Activated CD8-positive, alpha-beta memory T cell treated with anti-CD3 and anti-CD28 coated beads, Interleukin-2, amount 10 ng/mL, durations not matched to agents 7 days and 5 days (primary cell): ENCODE measurements at places on chromosomes 5 and 9.

DNA sequence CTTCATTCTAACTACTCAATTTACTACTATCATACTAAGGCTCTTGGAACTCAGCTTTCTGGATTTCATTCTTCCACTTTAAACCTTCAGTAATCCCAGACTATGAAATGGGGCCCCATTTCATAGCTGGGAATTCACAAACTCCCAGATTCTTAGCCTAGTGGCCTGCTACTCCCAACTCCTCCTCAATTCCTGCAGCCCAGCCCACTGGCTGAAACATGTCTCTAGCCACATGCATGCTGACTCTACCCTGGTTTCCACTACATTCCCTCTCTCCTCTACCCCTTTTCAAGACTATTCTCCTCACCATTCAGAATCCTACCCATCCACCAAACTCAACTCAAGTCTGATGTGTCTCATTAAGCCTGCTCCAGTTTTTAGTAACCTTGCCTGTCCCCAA, 370.6 kb downstream of the BNC2 start:
- no peak for DNase-seq

DNA sequence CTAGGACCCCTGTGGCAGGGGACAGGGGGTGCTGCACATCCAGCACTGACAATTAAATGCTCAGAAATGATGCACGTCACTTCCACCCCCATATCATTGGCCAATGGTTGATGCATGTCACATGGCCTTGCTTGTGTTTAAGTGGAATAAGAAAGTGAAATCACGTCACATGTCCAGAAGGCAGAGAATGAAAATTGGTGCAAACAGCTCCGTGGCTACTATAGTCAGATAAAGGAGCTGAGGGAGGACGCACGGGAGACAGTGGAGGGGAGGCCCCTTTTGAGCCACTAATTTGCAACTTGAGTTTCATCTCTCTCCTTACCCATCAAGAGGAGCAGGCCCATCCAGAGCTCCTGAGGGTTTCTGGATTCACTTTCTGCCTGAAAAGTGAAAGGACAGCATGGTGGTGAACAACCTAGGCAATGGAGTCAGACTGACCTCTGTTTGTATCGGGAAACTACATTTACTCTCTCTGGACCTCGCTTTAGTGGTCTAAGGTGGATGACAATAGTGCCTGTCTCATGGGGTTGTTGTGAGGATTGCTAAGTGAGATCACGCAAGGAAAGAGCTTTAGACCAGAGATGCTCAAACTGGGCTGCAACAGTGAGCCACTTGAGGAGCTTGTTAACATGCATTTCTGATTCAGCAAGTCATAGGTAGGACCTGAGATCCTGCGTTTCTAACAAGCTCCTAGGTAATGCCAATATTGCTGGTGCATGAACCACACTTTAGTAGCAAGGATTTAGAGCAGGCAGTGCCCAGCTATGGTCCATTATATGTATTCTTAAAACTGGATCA, 133.9 kb upstream of the ADRA1B start:
- DNase-seq = no peak

GRCh38 chr9:134258828-134259546, 67.3 kb upstream of the RXRA start:
- no peak for DNase-seq

- DNase-seq = no peak
Measured at GRCh38 chr5:51214746-51215145, 168.5 kb upstream of the ISL1 start.

DNA sequence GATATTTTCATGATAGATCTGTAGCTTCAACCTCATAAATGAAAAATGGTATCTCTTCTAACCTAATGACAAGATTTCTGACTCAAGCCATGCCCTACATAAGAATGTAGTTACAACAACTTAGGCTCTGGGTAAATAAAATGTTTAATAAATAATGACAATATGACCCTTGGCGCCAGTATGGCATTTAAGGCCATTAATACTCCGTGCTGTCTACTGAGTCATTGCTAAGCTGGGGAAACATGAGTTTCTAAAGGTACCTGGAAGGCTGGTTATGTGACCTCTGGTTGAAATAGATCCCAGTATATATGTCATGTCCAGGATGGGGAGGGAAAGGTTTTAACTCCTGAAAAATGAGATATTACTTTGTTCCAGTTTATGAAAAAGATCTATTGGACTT, 58.0 kb upstream of the CEMIP2 start:
- no peak for DNase-seq

GRCh38 chr9:71121275-71122021, at the start of gene TRPM3:
Gene TRPM3, minus strand, starts transcription at chr9:71121621. Its CDS starts 267 bp downstream, at chr9:71121354.
- no peak for DNase-seq

DNA sequence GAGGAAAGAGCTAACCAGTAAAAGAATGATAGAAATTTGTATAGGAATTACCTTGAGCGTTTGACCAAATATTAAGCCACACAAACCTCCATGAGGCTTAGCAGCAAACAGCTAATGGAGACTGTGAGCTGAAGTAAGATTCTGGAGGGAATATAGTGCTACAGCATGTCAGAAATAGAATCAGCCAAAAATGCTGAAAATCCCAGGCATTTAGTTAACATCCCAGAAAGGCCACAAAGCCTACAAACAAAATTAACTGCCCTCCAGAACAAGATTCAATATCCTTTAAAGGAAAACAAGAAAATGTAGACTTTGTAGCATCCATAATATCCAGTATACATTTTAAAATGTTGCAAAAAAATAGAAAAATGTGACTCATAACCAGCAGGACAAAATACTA, 257.8 kb upstream of the TUSC1 start:
- DNase-seq = no peak

- DNase-seq = no peak
Measured at GRCh38 chr9:80797831-80798688, 891.3 kb downstream of the TLE1 start.

DNA sequence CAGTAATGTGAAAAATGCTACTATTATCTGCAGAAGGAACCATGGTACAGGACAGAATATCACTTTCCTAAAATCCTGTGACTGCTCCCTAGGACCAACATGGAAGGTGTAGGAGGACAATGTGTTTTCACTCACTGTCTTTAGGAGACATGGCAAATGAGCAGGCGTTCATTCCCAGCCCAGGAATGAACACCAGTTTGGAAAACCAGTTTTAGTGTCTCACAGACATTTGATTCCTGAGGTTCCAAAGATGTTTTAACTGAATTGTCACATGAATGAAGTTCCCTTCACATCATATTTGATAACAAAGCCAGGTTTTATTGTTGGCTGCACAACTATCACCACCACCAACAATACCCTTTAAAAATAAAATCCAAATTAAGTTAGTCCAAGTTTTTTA, 178.2 kb downstream of the ENC1 start:
- no peak for DNase-seq

GRCh38 chr9:104836235-104836634, 72.3 kb downstream of the NIPSNAP3B start:
- no peak for DNase-seq

- peak; percentile 59 for DNase-seq
Measured at GRCh38 chr9:136687721-136688223, 515 bp upstream of the AGPAT2 start.

DNA sequence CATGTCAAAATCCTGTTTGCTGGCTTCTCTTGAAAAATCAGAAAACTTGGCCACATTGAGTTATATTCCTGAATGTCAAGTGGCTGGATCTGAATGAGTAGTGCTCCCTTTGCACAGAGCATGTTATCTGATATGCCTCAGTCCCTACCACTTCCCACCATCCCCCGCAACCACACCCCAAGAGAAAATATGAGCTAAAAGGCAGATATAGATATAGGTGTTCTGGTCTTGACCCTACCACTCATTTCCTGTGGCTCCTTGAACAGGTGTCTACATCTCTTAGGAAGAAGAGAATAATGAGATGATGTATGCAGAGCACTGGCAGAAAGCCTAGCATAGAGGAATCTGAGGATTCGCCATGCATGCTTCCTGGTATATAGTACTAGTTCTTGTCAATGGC, 6.6 kb upstream of the CYSTM1 start:
- no peak for DNase-seq

- DNase-seq = no peak
Measured at GRCh38 chr5:19547640-19548039, 440.4 kb downstream of the CDH18 start.
